ENCODE measurements at places on chromosomes 5 and 9.
A peak's percentile ranks its signal among the peaks of the same experiment; 100 is the strongest.

DNA sequence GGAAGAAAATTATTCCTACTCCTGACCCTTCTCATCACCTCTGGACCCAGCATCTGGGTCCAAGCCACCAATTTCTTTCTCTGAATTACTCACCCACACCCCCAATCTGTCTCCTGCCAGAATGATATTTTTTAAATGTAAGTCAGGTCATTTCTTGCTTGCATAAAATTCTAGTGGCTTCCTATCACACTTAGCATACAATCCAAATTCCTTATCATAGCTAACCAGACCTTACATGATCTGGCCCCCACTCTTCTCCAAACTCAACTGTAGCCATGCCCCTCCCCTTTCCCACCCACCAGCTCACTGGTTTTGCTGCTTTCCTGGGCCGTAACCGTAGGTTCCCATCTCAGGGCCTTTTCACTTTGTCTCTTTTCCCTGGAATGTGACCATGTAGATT is 15.2 kb downstream of the HTR4 start:
- no peak for DNase-seq

GRCh38 chr5:160693831-160694465 is 158.1 kb downstream of the ATP10B start:
- DNase-seq, result no peak

GRCh38 chr5:171467107-171467506 is 47.7 kb downstream of the FGF18 start:
- no peak for DNase-seq

- no peak for DNase-seq
These were observed 41.4 kb upstream of the RUSC2 start for GRCh38 chr9:35448496-35448895.

DNA sequence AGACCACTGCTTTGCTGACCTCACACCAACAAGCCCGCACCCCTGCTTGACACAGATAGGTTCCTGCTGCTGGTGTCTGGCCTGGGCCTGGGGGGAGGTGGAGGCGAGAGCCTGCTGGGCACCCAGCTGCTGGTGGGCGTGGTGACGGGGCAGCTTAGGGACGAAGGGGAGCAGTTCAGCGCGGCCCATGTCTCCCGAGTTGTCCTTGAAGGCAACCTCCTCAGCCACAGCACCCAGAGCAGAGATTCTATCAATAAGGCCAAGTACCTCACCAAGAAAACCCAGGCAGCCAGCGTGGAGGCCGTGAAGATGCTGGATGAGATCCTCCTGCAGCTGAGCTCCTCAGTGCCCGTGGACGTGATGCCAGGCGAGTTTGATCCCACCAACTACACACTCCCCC is 313.3 kb downstream of the NR2F1-AS1 start:
- DNase-seq, result no peak

GRCh38 chr5:132928062-132928407 is 35.4 kb downstream of the AFF4 start:
- no peak for DNase-seq

DNA sequence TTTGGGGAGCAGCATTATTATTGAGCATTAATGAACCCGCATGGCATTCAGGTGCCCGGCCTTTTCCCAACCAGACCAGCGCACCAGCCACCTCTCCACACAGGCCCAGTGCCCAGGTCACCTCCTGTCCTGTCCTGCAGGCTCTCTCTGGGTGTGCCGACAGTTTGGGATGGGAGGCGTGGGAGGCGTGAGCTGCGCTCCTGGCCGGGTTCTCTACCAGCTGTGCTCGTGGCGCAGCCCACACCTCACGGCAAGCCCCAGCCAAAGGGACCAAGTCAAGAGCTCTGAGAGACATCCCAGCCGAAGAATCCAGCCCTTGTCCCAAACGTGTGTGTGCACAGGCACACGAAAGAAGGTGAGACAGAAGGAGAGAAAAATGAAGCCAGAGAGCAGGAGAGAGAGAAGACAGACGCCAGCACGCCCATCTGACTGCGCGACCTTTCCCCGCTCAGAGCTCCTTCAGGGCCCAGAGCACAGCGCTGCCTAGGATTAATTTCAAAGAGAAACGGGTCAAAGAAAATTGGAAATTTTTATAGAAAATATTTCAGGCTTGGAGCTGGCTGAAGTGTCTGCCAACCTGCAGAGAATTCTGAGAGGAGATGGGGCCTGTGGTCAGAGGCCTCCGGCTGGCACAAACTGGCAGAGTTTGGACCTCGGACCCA is 81.7 kb downstream of the ADAMTS2 start:
- DNase-seq, result no peak

DNA sequence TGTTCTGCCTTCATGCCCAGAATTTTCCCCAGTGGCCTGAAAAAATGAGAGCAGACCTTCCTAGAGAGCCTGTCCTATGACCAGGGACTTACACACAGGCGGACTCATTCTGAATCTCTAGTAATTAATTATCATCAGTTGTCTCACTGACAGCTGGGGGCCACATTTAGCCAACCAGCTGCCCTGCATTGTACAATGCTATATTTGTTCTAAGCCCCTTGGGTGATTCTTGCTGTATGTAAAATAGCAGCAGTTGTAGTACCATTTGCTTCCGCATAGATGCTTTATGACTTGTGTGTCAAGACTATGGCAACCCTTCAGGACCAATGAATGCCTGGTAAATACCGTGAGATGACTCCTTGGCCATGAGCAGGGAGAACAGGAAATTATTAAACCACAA is 415.4 kb upstream of the SEMA6A start:
- peak; percentile 67 for DNase-seq

- DNase-seq, result no peak
These were observed 7.5 kb downstream of the ZNF608 start for GRCh38 chr5:124738681-124739633.

GRCh38 chr9:123655681-123656423 is 274.1 kb downstream of the DENND1A start:
- no peak for DNase-seq

GRCh38 chr9:136644593-136645351 is 17.9 kb upstream of the EGFL7 start:
- peak; percentile 50 for DNase-seq

DNA sequence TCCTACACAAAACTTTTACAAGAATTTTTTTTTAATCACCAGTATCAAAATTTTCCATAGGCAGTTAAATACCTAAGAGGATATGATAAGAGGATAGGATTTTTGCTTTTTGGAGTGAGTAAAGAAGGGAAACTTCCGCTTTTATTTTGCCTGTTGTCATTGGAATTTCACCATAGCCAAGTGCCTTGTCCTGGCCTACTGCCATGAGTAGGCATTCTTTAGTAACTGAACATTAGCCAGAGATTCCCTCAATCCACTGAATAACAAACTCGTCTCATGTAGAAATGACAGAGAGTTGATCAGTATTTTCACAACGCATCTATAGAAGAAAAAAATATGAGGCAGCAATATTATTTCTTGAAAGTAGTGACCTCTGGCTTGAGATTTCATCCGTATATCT is 289.6 kb upstream of the ADAMTSL1 start:
- DNase-seq, result no peak

DNA sequence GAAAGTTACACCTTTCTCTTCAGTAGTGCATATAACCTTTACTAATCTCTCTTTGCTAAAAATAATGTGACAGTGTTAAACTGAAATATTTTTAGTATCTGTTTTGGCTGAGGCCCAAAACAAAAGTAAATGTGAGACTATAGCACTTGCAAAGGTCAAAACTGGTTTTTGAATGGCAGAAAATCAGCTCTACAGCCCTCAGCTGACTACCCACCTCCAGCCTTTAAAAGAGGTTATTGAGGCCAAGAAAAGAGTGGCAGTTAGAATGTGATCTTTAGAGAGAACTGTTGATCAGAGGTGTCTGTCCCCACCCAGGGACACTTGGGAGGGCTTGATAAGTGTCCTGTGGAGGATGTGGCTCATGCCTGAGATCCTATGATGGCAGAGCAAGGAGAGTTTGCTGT is 30.9 kb downstream of the PRKACG start:
- no peak for DNase-seq

- no peak for DNase-seq
These were observed 41.6 kb upstream of the PDE8B start for GRCh38 chr5:77168879-77169244.

GRCh38 chr5:88826646-88827585 is 56.1 kb downstream of the MEF2C start:
- peak; percentile 83 for DNase-seq

GRCh38 chr9:115395511-115396021 is 277.6 kb upstream of the TNC start:
- no peak for DNase-seq

DNA sequence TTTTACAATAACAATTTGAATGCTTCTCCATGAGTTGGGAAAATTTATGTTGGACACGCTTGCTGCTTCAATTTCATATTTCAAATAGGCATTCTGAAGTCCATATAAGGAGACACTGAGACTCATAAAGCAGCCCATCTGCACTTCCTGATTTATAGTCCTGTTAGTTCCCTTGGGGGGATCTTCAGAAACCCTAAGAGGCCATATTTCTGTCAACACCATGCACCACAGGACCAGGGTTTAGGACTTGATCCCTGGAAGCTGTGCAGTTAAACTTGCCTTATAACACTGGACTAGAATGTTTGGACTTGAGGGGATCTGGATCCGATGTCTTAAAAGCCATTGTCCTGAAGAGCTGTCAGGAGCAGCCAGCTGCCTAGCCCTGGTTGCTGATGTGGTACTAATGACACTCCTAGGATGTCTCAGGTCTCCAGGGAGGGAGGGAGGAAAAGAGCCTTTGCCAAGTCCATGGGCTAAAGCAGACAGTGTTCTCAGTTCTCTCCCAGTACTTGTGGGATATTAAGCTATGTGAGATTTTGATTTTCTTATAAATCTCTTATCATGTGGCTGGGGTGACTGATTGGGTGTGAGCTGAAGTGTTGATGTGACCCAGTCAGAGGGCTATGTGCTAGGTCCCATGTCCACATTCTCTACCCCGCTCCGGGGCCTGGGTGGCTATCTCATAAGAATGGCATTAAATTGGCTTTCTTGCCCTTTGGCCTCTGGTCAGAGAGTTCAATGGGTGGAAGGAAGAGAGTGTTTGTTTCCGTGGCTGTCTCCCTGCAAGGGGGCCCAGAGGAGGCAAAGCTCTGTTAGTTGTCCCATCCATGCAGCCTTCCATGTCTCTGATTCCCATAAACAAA is 399.8 kb downstream of the OSTF1 start:
- no peak for DNase-seq

DNA sequence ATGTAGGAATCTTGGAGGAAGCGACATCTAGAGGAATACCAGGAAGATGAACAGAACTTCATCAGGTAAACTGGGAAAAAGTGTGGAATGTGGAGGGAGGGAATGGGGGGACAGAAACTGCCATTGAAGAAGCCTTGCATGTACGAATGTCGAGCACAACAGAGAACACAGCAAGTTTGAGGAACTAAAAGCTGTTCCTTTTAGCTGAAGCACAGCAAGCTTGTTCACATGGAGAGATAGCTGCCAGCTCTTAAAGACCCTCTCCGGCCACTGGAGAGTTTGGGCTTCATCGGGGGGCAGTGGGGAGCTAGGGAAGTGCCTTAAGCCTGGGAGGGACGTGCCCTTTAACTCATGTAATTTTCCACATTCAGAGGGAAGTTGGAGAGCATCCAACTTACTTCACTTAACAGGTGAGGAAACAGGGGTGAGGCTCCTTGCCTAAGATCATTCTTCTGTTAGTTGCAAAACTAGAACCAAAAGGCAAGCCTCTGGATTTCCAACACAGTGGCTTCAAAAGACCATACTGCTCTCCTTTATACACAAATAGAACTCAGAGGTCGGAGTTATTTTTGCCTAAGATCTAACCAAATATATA is 2.3 kb upstream of the CYFIP2 start:
- no peak for DNase-seq

DNA sequence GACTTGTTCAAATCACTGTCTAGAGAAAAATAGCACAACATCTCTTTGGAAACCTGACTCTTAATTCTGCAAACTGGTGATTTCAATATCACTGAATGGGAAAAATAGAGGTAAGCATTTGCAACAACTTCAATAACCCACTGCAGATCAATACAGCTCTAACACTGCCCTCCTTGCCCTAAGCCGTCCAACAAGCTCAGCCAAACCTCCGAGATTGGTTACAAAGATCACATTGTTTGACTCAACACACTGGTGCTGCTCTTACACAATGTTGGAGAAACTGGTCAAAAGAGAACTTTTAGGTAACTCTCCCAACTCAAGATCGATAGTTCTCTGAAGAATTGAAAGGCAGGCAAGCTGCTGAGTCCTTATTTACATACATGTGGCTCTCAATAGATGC is 150.4 kb downstream of the SPOCK1 start:
- DNase-seq, result peak; percentile 55

GRCh38 chr9:24912767-24913166 is 367.1 kb upstream of the IZUMO3 start:
- DNase-seq, result no peak

- DNase-seq, result no peak
These were observed 13.5 kb downstream of the GAPT start for GRCh38 chr5:58504766-58505165.

DNA sequence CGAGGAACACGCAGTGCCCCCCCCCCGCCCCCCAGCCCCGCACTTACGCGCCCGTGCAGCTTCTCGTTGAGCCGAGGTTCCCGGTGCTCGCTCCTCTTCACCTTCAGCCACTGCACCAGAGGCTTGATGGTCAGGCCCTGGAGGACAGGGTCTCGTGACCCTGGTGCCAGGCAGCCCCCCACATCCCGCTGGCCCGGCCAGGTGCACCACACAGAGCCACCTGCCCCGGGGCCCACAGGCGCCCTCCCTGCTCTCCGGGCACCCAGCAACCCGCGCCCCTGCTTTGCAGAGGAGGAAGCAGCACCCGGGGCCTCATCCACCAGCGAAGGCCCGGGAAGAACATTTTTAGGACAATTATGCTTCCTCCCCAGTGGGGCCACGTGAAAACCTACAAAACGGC is 39.0 kb downstream of the EXOC3 start:
- DNase-seq, result no peak

- peak; percentile 51 for DNase-seq
These were observed 4.9 kb downstream of the SH3GLB2 start for GRCh38 chr9:129023036-129023907.

GRCh38 chr9:127358023-127358535 is 38.9 kb upstream of the SLC2A8 start:
- no peak for DNase-seq

DNA sequence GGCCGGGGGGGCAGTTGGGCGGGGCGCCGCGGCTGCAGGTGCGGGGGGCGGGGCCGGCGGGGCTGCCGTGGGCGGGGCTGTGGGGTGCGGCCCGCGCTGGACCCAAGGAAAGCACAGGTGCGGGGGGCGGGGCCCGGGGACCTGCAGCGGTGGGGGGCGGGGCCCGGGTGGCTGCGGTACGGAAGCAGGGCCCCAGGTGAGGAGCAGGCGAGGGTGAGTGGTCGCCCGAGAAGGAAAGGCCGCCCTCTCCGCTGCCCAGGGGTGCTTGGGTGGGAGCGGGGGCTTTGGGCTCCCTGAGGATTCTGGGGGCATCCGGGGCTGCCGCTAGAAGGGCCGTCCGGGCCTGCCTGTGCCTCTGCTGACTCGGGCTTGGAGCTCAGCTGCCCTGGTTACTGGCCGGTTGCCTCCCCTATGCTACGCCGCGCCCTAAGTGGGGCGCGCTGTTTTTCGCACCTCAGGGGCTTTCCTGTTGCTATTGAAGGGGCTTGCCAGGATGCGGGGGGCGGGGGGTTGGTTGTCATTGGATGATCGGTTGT is 767 bp downstream of the RALGPS1 start:
- DNase-seq, result peak; percentile 23

- DNase-seq, result no peak
These were observed 535 bp downstream of the DOLPP1 start for GRCh38 chr9:129081388-129081904.

- no peak for DNase-seq
These were observed 1141.5 kb upstream of the CDH6 start for GRCh38 chr5:30051976-30052375.

All from Ammon's horn (tissue), 1 donor.